Activated CD8-positive, alpha-beta T cell treated with anti-CD3 and anti-CD28 coated beads for 36 hours (primary cell): ENCODE measurements at places on chromosomes 7 and 10. TPM values are rescaled to one million over a fixed set of nuclear protein-coding genes. Genes with fewer than 3 reads are reported as not detected.
A peak's percentile ranks its signal among the peaks of the same experiment; 100 is the strongest.

DNA sequence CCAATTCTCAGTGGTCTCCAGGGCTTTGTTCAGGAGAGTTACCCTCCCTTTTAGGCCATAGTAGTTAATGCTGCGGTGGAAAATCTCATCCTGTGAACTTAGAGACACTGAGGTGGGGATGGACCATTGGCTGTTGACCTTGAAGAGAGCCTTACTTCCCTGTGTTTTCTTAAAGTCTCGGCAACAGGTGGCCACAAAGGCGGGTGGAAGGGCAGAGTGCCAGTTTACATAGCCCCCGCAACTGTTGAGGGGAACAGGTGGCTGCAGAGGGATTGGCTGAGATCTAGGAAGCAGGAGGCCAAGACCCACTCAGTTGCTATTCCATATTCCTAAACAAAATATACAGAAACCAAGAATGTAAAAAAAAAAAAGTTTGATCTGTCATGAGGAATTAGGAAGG is 160.6 kb downstream of the ST7 start:
- no peak for DNase-seq

Gene PRPS1L1
- not detected for total RNA-seq

DNA sequence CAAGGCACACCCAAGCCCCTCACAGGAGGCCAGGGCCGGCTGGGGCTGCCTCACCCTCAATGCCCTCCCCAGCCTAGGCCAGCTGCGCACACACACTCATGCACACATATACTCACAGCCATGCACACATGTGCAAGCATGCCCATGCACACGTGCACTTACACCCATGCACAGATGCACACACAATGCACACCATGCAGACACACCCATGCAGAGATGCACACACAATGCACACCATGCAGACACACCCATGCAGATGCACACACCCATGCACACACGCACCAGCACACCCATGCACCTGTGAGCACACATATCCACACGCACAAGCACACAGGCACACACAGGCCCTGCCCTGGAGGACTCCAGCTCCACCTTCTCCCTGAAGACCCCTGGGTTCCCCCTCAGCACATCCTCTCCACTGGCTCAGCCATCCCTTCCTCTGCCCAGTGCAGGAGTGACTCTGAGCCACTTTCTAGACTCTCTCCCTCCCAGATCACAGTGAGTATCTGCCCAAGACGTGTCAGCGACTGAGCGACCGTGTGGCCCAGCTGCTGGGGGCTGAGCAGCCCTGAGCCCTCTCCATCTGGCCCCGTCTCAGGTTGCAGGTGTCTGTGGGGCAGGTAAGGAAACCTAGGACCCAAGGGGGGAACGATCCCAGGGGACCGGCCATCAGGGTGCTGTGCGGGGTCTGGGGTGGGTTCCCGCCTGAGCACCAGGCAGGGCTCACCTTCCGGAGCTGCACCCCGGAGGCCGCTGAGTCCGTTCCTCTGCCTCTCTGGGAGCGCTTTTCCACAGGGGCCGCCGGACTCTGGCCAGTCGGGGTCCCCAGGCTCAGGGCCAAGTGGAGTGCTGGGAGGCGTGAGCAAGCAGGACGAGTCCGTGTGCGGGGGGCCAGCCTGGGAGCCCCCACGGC is 25.8 kb downstream of the AP5Z1 start:
- DNase-seq, result no peak

Gene TWNK
- total RNA-seq, result 18.0 TPM

- DNase-seq, result no peak
These were observed 7.0 kb downstream of the ATP6V0E2 start for GRCh38 chr7:149880638-149881311.

Gene ZNF33A
- 21.2 TPM for total RNA-seq

DNA sequence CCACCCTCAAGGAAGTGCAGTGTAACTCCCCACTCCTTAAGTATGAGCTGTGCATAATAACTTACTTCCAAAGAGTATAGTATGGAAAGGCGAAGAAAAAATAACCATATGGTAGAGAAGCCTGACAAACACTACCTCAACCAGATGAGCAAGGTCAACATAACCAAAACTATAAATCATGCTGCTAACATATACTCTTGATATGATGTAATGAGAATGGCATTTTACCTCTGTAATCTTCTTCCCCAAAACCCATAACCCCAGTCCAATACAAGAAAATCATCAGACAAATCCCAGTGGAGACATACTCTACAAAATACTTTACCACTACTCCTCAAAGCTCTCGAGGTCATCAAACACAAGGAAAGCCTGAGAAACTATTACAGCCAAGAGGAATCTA is 15.8 kb downstream of the OSBPL3 start:
- no peak for DNase-seq

Gene HOGA1
- total RNA-seq, result not detected

Gene LRRC61
- 21.9 TPM for total RNA-seq

GRCh38 chr7:34825221-34825620 is 167.2 kb downstream of the NPSR1 start:
- DNase-seq, result no peak

DNA sequence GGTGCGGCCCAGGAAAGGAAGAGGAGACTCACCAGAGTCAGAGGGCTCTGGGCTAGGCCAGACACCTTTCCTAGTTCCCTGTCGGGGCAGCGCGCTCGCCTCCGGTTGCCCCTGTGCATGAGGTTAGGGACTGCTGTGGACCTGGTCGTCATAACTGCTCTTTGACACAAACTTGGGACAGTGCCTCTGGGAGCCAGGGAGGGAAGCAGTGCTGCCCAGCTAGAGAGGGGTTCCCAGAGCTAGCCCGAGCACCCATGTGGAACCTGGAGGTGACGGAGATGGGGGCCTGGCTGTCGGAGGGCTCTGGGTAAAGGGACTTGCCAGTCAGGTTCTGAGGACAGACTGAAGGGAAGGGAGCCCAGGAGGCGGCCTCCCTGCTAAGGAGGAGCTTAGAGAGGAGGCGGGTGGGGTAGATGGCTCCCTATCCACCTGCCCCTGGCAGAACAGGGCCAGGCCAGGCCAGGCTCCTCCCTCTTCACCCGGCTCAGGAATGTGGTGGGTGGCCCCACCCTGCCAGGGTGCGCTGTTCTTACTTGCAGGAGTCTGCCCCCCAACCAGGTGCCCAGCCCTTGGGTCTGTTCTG is 29.7 kb downstream of the AGAP3 start:
- peak; percentile 21 for DNase-seq

DNA sequence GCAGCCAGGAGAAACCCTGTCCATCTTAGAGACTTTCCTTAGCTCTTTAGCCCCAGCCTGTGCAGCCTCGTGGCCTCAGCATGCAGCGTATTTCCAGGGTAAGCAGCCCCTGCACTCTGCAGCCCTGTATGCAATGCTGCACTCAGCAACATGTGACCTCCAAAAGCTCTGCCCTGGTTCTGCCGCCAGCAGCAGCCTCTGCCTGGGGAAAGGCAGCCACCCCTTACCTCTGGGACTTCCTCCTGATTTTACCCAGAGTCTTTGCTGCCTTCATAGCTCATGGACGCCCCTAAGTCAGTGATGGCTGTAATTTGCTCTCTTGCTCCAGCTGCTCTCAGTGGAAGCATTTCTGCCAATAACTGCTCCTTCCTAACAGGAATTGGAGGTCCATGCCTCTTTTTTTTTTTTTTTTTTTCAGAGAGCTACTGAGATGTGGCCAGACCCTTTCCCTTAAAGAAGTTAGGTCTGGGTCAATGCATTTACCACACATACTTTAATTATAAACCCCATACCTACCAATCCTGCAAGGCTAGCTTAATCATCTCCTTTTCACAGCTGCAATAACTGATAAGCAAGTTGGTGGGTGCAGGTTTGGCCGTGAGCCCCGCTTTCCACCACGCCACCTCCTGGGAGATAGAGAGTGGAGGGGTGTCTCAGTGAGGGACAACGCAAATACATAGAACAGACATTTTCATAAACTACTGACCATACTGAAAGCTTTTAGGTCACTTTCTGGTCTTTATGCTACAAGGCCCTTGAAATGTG is 71.7 kb downstream of the RAMP3 start:
- DNase-seq, result no peak

DNA sequence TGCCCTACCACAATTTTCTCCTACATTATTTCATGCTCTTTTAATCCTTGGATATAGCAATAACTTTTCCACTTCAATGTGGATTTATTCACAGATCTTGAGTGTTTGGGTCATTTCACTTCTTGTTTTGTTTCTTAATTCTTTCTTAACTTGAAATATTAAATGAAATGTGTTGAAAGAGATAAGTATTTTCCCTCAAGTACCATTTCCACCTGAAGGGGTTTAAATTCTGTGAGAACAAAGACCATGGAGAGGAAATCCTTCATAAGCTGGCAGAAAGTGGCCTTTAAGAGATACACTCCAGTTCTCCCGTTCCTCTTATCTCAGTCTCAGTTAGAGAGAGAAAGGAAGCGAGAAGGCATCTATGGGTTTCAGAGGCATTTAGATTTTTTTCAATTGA is 14.1 kb upstream of the DLD start:
- no peak for DNase-seq

Gene ADAP1
- 40.9 TPM for total RNA-seq

DNA sequence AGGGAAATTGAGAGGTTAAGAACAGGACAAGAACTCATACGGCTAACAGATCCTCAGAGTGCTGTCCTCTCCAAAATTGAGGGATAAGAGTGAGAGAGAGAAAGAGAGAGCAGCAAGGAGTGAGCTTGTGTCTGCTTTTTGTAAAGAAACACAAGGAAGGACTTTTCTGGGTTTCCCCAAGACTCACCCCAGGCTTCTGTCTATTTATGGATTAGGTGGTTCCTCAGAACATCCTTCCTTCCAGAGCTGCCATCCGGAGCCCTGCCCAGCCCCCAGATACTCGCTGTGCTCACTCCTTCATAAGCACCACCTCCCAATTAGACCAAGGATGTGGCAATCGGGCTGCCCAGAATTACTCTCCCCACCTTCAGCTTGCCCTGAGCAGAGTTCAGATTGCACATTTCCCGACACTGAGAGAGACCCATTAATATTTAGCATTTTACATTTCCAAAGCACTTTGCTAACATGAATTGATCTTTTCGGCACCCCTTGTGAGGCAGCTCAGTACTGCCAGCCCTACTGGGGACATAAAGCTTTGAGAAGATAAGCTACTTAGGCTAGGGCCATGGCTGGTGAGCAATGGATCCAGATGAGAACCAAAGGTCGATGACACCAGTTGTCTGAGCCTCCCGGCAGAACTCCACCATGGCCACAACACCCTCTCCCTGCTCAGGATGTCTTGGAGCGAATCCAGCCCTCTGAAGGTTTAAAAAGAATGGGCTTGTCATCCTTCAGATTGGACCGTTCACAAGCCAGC is 19.2 kb upstream of the R3HCC1L start:
- no peak for DNase-seq

GRCh38 chr10:7915923-7916536 is 97.7 kb downstream of the TAF3 start:
- no peak for DNase-seq

Gene CH25H
- total RNA-seq, result not detected

Gene GPR26
- not detected for total RNA-seq

DNA sequence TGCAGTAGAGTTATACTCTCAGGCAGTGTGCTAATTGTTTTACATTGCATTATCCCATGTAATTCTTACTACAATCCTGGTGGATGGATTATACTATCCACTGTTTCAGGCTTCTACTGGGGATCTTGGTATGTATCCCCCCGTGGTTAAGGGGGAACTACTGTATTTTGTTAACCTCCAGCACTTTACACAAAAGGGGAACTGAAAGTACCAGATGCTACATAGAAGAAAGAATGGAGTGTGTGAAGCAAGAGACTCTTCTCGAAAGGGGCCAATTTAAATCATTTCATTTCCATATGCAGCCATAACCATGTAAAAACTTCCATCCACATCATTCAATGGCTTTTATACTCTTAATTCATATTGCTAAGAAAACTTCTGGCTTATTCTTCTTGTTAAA is 69.4 kb downstream of the C1GALT1 start:
- DNase-seq, result no peak

- DNase-seq, result peak; percentile 7
These were observed 30.4 kb downstream of the DDC start for GRCh38 chr7:50534690-50535290.

Gene IL15RA
- 25.1 TPM for total RNA-seq

Gene UFSP1
- 2.1 TPM for total RNA-seq

Gene OPN1SW
- not detected for total RNA-seq

Gene ZSCAN21
- total RNA-seq, result 6.3 TPM

Gene CDHR1
- 2.4 TPM for total RNA-seq

GRCh38 chr10:35074266-35074665 is 15.9 kb downstream of the CUL2 start:
- DNase-seq, result no peak

- DNase-seq, result peak; percentile 48
These were observed 23.0 kb downstream of the MKI67 start for GRCh38 chr10:128103229-128103714.

- DNase-seq, result no peak
These were observed 9.2 kb downstream of the NDUFA5 start for GRCh38 chr7:123548406-123548805.

DNA sequence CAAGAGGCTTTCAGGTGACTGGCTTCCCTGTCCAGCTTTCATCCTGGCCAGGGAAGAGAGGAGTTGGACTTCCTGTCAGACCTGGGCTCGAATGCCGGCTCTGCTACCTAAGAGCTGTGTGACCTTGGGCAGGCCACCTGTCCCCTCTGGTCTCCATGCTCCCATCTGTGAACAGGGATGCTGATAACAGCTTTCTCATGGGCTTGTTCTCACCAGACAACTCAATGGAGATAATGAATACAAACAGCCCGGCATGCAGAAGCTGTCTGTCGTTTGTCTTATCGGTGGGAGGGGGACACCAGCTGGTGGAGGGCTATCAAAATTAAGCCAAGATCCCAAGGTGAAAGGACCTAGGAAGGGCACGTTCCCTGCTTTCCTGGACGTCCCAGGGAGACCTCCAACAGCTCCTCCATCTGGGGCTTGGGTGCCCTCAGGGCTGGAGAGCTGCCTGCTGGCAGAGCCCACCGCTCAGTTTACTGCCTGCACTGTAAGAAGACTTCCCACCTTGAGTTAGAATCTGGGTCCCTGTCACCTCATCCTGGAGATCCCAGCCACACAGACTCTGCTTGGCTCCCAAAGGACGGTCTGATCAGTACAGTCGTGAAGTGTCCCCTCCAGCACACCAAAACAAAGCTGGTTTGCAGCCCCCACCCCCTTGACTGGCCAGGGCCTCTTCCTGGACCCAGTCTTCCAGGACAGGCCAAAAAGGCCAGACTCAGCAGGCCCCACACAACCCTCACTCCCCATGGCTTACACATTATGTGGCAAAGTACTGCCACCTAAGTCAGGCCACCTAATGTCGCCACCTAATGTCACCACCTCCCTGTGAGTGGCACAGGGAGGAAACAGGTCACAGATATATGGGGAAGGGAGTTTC is 40.9 kb downstream of the PPIF start:
- DNase-seq, result no peak
